ENCODE measurements at places on chromosomes 13 and 19.
A peak's percentile ranks its signal among the peaks of the same experiment; 100 is the strongest.

GRCh38 chr19:31211088-31211487, 138.1 kb downstream of the TSHZ3 start:
- no peak for DNase-seq

DNA sequence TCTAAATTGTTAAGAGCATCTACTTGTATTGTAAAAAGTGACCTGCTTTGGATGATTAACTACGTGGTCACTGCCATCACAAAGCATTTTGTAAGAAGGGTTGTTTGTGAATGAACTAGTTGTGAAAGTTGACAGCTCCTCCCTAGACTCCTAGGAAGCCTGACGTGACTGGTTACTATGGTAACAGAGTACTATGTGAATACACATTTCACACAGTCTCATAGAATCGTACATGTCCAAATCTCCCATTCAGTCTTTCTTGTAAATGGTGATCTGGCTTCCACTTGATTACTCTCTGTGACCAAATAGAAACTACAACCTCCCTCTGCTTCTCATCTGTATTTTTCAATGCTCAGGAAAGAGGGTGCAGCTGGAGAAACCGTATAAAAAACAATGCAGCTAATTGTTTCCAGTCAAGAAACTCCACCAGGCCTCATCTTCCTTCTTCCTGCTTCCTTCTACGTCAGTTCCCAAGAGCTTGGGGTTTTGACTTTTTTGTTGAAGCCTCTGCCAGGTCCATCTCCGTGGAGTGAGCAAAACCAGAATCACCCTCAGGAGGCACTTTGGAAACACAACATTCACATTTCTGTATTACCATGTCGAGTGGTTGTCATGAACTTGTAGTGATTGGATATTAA, 83.4 kb downstream of the GPC6 start:
- no peak for DNase-seq

- DNase-seq: no peak
These were observed 14.0 kb upstream of the GJB2 start for GRCh38 chr13:20206698-20207235.

DNA sequence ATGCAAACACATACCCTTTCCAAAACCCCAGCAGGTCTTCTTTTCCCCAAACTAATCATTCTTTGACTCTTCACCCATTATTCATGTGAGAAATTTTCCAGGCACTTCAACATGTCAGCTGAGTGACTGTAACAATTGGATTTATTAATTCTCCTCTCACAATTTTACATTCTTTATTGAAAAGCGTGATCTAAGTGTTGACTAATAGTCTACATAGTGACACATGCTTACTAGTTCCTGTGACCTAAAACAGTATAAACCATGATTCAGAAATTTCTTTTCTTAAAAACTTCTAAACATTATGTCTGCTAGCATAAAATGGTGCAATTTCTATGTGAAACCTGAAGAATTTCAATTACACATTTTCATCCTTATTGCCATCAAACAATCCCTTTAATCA, 532.3 kb downstream of the GPC5 start:
- no peak for DNase-seq

- no peak for DNase-seq
These were observed 42.1 kb upstream of the GAS6 start for GRCh38 chr13:113905942-113906341.

DNA sequence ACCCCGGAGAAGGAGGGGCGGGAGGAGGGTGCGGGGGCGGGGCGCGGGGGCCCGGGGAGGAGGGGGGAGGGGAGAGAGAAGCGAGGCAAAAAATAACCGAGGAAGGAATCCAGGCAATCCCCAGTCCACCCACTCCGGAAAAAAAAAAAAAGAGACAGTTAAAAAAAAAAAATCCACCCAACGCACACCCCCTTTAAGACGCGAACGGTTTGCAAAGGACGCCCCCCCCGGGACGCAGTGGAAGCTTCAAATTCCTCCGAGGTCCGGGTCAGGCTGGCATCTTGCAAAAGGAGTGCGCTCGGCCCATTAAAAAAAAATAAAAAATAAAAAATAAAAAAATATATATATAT, at the start of gene CACNA1A:
Gene CACNA1A (minus strand): TSS at position 9 of the 350 bp plus-strand sequence. CDS start 255 bp downstream, outside the sequence.
- DNase-seq: no peak

GRCh38 chr13:27264181-27264580, 6.4 kb upstream of the RASL11A start:
- DNase-seq: no peak

DNA sequence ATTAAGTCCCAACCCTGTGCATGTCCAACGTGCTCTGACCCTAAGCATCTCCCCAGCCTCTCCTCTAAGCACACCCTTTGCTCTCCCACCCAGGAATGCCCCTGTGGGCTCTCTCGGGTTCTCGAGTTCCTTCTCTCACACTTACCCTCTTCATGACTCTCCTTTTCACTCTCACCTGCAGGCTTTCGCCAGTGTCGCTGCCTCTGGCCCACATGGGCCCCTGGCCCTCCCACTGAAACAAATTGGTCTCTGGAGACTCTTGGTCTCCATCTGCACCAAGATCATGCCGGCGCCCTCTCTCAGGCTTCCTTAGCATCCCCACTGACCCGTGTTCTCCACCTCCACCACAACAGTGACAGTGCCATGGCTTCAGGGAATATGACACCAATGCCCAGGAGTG, 19.6 kb upstream of the SACS start:
- DNase-seq: no peak

DNA sequence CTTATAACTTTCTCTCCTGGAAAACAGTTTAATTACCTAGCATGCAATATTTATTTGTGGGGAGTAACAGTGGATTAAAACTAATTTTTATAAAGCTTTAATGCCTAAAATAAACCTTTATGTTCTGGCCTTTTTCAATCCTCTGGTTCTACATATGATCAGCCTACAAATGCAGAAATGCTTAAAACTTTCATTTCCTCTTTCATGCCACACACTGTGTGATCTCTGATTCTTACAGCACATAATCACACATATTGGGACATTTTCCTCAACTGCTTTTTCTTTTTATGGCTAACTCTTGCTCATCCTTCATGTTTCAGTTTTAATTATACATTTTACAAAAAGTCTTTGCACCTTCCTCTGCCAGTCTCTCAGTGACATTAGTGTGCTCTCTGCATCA, 910.8 kb upstream of the SLITRK6 start:
- DNase-seq: no peak

DNA sequence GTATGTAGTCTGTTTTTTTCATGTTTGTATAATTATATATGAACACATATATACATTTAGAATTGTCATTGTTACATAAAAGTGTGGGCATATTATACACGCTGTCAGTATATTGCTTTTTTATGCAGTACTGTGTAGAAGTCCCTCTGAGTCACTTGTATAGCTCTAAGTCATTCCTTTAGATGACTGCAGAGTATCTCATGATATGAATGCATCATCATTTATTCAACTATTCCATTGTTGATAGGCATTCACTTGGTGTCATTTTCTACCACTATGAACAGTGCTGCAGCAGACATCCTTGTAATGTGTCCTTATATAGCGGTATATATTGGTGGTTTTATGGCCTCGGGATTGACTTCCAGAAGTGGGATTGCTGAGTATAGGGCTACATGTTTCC, 15.3 kb downstream of the RFXAP start:
- DNase-seq: no peak

- DNase-seq: no peak
These were observed 268.7 kb downstream of the NHLRC3 start for GRCh38 chr13:39306639-39307589.

GRCh38 chr13:113803409-113804016, 44.5 kb downstream of the TMEM255B start:
- no peak for DNase-seq

- DNase-seq: no peak
These were observed 52.2 kb downstream of the WDFY2 start for GRCh38 chr13:51636349-51636890.

DNA sequence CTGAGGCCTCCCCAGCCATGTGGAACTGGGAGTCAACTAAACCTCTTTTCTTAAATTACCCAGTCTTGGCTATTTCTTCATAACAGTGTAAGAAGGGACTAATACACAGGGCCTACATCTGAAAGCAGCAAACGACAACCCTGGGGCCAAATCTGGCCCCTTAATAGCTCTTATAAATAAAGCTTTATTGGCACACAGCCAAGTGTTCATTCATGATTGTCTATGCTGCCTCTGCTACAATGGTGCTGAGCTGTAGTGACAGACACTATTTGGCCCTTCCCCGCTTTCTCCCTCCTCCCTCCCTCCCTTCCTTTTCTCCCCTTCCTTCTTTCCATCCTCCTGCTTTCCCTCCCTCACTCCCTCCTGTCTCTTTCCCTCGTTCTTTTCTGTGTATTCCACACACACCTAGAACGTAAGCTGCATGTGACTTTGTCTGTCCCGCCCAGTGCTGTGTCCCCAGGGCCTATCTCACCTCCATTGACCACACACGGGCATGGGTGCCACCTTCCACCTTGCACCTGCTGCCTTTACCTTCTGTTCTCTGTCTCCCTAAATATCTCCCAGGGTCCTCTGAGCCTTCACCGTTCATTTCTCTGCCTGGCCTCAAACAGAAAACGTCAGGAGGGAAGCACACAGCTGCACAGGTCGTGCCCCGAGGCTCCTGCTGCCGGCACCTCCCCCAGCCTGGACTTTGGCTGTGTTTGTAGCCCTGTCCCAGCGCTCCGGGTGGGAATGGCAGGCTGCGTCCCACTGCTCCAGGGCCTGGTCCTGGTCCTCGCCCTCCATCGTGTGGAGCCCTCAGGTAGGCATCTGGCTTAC, at the start of gene PROZ:
Gene PROZ (plus strand): TSS at position 720 of the 819 bp plus-strand sequence. CDS start 13 bp downstream, at position 733.
- DNase-seq: no peak

- no peak for DNase-seq
These were observed 49.4 kb upstream of the DOCK9 start for GRCh38 chr13:99027260-99027659.

DNA sequence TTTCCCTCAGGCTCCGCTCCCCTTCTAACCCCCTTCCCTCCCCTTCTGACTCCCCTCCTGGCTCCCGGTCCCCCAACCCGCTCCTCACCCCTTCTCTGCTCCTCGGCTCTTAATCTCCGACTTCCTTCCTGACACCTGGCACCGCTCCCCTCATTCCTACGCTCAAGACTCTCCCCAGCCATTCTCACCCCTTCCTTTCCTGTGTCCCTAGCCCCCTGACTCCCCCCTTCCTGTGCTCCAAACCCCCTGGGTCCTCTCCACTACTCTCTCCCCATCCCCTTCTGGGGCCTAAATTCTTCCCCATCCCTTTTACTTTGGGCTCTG, 658 bp downstream of the CLPP start:
- DNase-seq: peak; percentile 25

DNA sequence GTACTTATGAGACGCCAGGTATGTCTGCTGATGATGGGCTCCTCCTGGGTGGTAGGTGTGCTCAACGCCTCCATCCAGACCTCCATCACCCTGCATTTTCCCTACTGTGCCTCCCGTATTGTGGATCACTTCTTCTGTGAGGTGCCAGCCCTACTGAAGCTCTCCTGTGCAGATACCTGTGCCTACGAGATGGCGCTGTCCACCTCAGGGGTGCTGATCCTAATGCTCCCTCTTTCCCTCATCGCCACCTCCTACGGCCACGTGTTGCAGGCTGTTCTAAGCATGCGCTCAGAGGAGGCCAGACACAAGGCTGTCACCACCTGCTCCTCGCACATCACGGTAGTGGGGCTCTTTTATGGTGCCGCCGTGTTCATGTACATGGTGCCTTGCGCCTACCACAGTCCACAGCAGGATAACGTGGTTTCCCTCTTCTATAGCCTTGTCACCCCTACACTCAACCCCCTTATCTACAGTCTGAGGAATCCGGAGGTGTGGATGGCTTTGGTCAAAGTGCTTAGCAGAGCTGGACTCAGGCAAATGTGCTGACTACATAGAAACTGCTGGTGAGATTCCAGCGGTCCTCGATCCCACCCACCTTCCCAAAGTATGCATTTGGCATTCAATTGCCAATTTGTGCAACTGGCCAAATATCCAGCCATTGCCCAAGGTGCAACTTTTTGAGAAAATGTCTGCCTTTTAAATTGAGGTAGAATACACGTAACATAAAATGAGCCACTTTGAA, 10.2 kb downstream of the OR2Z1 start:
- DNase-seq: peak; percentile 6

GRCh38 chr13:112648101-112648500, 41.7 kb upstream of the ATP11A start:
- DNase-seq: no peak

GRCh38 chr13:39170711-39171110, 132.5 kb downstream of the NHLRC3 start:
- DNase-seq: no peak

DNA sequence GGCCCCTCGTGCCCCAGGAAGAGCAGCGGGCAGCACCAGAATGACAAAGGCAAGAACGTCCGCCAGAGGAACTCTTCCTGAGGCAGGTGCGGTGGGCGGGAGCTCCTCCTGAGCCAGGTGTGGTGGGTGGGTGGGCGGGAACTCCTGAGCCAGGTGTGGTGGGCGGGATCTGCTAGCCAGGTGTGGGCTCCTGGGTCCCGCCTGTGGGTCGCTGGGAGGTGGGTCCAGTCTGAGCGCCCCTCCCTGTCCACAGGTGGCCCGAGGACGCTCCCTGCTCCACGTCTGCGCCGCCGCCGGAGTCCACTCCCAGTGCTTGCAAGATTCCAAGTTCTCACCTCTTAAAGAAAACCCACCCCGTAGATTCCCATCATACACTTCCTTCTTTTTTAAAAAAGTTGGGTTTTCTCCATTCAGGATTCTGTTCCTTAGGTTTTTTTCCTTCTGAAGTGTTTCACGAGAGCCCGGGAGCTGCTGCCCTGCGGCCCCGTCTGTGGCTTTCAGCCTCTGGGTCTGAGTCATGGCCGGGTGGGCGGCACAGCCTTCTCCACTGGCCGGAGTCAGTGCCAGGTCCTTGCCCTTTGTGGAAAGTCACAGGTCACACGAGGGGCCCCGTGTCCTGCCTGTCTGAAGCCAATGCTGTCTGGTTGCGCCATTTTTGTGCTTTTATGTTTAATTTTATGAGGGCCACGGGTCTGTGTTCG, 7.0 kb upstream of the HCN2 start:
- no peak for DNase-seq

- DNase-seq: no peak
These were observed 102.6 kb upstream of the MYCBP2 start for GRCh38 chr13:77429320-77430142.

DNA sequence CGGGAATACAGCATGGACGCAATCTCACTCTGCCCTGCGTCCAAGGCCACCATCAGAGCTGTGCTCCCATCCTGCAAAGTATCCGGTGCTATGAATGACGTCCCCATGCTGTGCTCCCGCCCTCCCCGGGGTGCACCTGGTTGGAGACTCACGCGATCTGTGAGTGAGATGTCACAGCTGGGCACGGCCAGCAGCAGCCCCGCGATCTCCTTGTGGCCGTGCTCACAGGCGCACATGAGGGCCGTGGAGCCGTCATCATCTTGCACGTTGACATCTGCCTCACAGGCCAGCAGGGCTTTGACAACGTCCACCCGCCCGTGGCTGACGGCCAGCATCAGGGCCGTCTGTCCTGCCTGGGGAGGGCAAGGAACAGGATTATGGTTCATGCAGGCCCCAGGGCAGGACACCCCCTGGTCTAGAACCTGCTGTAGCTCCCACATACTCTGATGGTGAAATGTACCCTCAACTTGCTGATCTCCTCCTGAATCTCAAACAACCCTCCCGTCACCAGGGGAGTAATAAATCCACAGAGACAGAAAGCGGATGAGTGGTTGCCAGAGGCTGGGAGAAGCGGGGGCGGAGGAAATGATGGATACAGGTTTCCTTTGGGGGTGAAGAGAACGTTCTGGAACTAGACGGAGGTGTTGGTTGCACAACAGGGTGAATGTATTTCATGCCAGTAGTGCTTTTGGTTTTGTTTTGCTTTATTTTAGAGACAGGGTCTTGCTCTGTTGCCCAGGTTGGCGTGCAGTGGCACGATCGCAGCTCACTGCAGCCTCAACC, 14.5 kb upstream of the SPC24 start:
- no peak for DNase-seq

- DNase-seq: no peak
These were observed 2.2 kb downstream of the SBNO2 start for GRCh38 chr19:1171755-1172352.

Data from Jurkat, Clone E6-1 (cell line).